Effector CD8-positive, alpha-beta T cell (primary cell): ENCODE measurements at places on chromosomes 3 and 15.

DNA sequence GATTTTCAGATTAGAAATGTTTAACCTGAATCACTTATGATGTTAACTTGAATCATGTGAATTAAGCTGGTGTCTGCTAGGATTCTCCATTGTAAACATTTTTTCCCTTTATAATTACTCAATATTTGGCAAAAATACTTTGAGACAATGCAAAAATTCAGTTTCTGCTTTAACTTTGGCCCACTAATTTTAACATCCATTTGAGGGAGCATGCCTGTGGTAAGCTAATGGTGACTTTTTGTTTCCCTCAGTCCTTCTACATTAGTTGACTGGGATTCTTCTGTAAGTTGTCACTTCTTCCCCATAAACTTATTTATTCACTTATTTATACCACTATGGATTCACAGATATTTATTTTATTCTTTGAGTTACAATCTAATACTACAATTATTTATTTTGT, 59.3 kb downstream of the PIK3R4 start:
- no peak for DNase-seq

- DNase-seq = no peak
These were observed 283.0 kb downstream of the UACA start for GRCh38 chr15:70480196-70480856.

GRCh38 chr3:49813497-49814174, at the start of gene UBA7:
Gene UBA7, minus strand, starts transcription at chr3:49813953. Its CDS starts 166 bp downstream, at chr3:49813787.
- DNase-seq = no peak

DNA sequence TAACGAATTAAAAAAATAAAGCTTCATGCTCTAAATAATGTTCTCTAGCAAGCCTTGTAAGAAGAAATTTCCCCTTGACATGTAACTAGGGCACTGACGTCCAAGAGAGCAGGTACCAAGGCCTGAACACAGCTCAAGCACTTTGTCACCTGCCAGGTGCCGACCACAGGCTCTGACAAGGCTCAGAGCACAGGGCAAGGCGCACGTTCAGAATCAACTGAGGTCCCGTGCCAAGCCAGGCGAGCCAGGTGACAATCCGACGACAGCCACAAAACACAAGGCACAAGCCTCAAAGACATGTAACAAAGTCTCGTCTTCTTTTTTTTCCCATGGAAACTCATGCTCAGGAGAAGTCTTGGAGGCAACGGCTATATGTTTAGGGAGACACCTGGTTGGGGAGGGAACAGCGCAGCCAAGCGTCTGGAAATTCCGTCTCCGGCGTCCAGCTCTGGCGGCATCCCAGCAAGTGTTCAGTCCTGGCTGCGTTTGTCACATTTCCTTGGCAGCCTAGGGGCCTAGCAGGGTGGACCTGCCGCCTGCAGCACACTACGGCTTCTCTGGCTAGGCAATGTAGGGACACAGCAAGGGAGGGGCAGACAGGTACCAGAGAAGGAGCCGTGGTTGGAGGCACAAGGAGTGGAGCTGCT, 76.7 kb downstream of the ADAMTS17 start:
- no peak for DNase-seq

DNA sequence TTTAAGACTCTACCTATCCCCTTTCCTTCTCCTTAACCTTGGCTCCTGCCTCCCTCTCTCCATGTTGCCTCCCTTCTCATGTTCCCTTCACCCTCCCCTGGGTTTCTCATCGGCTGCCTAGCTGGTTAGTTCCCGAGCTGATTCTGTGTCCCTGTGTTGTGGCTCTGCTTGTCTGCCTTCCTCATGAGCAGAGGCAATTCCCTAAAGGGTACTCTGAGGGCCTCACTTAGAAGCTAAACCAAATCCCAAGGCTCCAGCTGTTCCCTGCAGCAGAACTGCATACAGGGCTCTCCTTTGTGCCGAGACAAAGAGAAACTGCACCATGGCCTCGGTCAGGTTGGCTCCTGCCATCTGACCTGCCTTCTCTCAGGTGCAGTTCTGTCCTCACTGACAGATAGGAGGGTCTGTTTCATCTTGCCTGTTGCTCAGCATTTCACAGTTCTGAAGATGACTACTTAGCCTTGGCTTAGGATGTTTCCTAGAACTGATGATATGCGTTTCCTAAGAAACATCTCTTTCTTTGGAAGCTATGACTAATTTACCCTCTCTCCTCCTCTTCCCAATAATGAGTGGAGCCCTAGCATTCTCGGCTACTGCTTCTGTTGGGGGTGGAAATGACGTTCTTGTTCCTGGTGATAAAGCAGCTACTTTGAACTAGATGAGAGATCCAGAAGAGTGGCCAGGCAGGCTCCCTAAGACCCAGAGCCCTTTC, 27.1 kb downstream of the DUOX1 start:
- DNase-seq = no peak

DNA sequence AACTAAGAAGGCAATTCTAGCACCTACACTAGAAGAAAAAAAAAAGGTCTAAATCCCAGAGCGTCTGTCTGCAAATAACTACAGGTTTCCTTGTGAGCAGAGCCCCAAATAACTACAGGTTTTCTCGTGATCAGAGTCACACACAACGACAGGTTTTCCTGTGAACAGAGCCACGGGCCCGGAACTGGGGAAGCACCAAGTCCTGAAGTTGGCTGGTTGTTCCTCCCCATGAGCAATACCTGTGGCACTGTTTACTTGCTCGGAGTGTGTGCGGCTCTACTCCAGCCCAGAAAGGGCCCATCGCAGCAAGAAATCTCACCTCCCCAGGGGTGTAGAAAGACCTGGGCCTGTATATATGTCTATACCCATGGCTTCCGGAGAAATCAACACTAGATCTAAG, 644 bp upstream of the MASP1 start:
- no peak for DNase-seq

- no peak for DNase-seq
These were observed 853 bp downstream of the TCAIM start for GRCh38 chr3:44339181-44340057.
